ENCODE measurements at places on chromosomes 5 and 9.

- DNase-seq, result no peak
Observed at GRCh38 chr5:169876386-169876785, 103.9 kb downstream of the INSYN2B start.

- no peak for DNase-seq
Observed at GRCh38 chr5:54491326-54491725, 26.2 kb upstream of the SNX18 start.

DNA sequence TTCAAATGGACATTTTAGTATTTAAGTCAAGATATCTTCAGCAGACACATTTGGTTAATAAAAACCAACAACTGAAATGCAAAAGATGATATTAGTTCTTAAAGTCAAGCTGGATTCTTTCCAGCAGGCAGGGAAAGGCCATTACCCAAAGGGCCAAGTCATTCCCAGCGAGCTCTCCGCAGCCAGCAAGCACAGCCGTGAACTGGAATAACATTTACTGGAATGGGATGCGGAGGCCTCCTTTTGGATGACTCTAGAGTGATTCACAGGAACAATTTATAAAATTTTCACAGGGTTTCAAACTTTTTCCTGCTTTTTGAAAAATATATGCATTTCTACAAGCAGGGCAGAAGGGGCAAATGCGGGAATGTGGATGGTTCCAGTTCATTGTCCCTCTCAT, 76.6 kb upstream of the DAB2 start:
- no peak for DNase-seq

GRCh38 chr9:26358836-26359235, 533.8 kb downstream of the CAAP1 start:
- DNase-seq, result no peak

DNA sequence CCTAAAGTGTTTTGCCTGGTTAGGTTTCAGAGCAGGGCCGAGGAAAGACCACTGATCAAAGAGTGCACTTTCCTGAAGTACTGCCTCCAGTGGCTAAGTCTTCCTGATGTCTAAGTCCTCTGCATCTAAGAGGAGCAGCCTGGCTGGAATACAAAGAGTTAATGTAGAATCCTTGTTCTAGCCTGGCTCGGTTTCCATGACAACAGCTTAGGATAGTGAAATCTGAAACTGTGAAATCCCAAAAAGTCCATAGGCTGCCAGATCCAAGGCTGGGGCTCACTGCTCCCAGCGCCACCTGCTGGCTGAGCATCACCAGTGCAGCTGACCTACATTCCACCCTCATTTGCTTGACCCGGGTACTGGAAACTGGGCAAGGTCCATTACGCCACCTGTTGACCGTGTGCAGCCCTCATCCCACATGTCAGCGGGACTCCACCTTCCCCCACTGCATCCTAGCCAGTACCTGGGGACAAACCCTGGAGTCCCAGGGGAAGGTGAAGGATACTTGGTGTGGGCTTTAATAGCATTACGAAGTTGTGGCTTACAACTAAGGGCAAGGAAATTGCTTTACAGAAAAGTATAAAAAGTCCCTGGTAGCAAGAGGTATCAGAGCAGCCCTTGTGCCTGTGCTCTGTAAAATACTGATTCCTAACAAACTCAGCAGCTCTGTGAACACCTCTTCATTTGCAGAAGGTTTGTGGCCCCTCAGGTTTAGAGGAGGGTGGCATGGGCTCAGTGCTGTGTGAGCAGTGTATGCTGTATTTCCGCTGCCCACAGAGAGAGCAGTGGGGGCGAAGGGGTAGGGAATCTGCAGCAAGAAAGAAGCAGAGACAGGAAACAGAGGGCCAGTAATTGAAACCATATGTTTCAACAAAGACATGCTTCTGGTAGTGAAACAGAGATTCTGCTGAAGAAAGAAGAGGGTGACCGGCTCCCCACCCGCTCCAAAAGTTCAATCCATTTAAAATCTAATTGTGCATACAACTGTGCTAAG, 36.0 kb downstream of the PCDHGC5 start:
- DNase-seq, result peak; percentile 93

DNA sequence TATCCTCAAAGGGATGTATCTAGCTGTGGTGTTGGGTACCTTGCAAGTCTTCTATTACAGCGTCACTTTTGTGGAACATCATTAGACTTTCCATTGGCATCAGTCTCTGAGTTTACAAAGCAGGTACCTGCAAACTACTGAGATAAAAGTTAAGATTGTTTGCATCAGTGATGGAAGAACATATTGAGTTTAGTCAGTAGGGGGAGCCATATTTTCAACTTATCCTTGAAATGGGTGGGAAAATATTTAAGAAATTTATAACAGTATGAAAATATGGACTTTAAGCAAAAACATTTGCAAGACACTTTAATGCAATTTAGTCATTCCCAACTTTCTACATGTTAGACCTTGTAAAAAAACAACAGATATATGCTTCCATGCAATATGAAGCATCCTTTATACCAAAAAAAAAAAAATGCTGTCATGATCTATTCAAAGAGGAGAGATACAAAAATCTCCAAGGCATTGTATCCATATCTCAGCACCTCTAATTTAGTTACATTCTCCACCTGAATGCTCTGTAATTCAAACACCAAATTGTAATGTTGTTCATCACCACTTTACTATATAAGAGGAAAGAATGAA, 98.6 kb upstream of the ADAMTS19 start:
- DNase-seq, result no peak

DNA sequence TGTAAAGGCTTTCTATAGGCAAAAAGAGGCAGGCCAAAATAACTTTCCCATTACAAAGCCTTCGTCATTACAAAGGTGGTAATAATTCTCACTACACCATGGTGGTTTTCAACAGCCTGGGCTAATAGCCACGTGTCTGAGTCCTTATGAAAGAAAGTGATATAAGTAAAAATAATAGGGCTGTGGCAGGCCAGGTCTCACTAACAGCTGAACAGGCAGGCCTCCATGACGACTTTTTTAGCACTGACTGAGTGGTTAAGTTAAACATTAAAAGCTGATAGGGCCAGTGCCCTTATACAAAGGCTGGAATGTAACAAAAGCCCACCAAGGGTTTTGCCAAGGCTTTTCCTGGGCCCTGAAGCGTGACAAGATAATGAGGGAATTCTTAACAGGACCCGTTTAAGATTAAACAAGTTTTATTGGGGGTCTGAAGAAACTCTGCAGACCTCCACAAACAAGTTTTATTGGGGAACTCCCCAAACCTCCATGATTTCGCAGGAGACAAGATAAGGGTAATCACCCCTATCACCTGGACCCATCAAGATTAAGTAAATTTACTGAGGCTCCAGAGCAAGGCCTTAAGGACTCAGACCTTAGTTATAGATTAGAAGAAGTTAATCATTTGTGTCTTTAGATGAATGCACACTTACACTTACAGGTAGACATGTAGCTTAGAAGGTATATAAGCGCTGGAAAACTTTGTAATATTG, 412.9 kb downstream of the CHSY3 start:
- DNase-seq, result no peak

GRCh38 chr5:79840084-79840990, 150.7 kb downstream of the CMYA5 start:
- no peak for DNase-seq

GRCh38 chr5:107806271-107806670, 135.5 kb upstream of the EFNA5 start:
- DNase-seq, result no peak

DNA sequence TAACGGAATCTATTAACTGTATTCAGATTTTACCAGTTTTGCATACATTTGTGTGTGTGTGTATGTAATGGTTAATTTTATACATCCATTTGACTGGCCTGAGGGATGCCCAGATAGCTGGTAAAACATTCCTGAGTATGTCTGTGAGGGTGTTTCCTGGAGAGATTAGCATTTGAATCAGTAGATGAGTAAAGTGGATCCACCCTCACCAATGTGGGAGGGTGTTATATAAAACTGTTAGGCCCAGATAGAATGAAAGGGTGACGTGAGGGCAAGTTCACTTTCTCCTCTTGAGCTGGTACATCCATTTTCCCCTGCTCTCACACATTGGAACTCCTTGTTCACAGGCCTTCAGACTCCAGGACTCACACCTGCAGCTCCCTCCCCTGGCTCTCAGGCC, 88.7 kb downstream of the EMB start:
- DNase-seq, result peak; percentile 0

GRCh38 chr5:165914456-165914855, 2377.0 kb upstream of the WWC1 start:
- DNase-seq, result no peak

- DNase-seq, result no peak
Observed at GRCh38 chr5:151383011-151383410, 35.7 kb upstream of the SLC36A2 start.

- no peak for DNase-seq
Observed at GRCh38 chr5:10457682-10458574, 16.2 kb downstream of the ROPN1L start.

- DNase-seq, result no peak
Observed at GRCh38 chr9:130974697-130975096, 34.3 kb upstream of the LAMC3 start.

GRCh38 chr5:97192580-97193354, 9.7 kb upstream of the RIOK2 start:
- DNase-seq, result peak; percentile 57

GRCh38 chr9:109098171-109098959, 21.4 kb downstream of the TMEM245 start:
- DNase-seq, result no peak

GRCh38 chr5:80810425-80810824, 149.7 kb upstream of the RASGRF2 start:
- DNase-seq, result no peak

- DNase-seq, result no peak
Observed at GRCh38 chr5:168055141-168055683, 236.2 kb upstream of the WWC1 start.

GRCh38 chr5:177553671-177554429, 513 bp downstream of the FAM193B start:
- DNase-seq, result no peak

DNA sequence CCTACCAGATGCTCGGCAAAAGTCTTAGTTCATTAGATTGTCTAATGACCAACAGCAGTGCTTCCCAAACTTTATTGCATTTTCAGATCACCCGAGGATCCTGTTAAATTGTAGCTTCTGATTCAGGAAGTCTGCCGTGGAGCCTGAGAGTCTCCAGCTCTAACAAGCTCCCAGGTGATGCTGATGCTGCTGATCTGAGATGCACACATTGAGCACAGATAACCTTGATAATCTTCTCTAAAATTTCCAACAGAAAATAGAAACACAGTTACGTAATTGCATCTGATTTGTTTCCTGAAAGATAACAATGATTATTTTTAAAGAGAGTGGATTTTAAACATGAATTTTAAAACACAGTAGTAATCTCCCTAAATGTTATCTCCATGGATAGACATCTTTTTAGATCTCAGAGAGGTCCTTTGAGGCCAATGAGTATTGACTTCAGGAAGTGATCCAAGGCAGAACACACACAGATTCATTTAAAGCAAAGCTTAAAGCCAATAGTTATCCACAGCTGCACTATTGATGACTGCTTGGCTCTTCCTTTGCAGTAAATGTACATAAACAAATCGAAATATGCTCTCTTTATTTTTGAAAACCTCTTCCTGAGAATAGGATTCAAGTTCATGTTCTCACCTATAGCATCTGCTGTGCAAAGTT, 122.8 kb upstream of the TNPO1 start:
- no peak for DNase-seq

DNA sequence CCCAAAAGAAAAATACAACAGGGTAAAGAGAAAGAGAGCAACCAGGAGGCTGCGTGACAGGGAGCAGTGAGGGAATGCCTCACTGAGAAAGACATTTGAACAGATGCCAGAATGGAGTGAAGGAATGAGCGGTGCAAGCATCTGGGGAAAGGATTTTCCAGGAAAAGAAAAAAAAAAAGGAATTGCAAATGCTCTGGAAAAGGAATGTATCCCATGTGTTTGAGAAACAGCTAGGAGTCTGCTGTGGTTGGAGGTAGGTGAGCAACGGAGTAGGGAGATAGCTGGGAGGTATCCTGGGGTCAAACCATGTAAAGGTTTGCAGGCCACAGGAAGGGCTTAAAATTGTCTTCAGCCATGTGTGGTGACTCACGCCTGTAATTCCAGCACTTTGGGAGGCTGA, 23.6 kb upstream of the CEMIP2 start:
- DNase-seq, result no peak

DNA sequence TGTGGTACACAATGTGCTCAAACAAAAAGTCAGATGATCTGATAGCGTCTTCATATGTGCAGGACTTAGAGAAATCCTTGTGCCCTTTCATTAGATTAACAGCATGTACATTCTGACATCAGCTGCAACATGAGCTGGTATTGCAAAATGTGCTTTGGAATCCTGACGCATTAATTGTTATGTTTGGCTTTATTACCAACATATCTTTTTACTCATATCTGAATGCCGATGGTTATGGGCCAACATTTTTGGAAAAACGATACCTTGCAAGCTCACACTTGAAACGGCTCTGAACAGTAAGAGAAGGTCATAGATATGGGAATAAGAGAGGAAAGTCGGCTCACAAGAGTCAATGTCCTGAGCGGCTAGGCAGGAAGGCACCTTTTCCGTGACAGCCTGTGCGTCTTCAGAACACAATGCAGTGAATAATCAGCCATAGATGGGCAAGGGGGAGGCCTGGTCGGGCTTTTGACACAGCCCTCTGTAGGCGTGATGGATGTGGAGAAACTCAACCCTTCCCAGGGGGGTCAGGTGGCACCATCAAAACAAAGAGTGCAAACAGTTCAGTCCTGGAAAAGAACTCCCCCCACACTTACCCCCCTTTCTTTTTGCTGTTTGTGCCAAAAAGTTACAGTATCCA, 36.4 kb upstream of the GAS1 start:
- no peak for DNase-seq

DNA sequence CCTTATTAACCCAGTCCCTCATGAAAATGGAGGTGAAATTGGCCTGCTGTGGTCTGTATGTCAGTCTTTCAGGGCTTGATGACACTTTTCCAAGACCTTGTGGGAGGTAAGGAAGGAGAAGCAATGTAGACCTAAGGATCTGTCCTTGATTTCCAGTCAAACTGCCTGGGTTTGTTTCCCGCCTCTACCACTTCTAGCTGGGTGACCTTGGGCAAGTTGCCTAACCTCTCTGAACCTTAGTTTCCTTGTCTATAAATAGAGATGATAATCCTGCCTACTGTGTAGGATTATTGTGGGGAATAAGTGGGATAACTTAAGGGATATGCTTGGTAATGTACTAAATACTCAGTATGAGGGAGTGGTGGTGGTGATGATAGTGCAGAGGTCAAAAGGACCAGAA, 59.7 kb downstream of the PPARGC1B start:
- DNase-seq, result no peak

DNA sequence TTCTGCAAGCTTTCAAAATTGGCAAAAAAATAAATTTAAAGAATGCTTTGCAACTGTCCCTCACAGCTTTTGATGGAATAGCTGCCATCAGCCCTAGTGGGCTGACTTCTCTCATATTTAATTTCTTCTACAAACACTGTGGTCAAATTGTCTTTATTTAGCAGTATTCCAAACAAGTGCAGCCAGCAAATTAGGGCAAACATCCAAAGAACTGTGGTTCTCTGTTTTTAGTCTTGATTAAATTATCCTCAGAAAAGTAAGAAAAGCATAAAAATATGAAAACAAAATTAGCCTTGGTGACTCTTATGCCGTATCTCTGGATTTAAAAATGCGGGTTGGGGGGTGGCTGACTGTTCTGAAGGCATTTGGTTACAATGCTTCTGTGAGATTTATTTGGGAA, 95.8 kb upstream of the RETREG1 start:
- DNase-seq, result no peak

GRCh38 chr5:88660947-88661805, 221.8 kb downstream of the MEF2C start:
- DNase-seq, result peak; percentile 72
